ENCODE measurements at places on chromosomes 2 and 18.

DNA sequence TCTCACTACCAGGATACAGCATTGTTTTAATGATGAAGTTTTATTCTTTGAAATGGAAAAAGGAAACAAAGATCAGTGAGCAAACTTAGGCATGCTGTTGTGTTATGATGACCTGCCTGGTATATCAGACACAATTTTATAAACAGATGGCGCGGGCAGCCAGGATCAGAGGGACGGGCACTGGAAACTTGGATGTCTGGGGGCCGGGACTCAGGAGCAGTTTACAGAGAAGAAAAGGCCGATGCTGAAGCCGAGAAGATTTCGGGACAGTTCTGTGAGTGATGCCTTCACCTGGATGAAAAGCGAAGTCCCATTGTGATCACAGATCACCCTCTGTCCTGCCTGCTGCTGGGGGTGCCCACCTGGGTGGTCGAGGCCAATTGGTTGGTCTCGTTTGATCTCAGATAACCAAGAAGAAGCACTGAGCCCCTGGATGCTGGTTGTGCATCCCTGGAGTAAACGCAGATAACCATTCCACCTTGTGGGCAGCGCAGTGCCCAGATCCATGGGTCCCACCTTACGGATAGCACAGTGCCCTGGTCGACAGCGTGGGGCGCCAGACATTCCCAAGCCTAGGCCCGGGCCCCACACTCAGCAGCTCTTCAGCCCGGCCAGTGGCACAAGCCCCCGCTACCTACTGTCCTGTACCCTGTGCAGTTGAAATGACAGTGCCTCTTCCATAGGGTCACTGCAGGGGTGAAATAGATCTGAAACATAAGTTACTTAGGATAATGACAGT lies 182.9 kb upstream of the TPO start:
- DNase-seq: no peak

GRCh38 chr2:104420953-104421352 lies 433.0 kb upstream of the POU3F3 start:
- no peak for DNase-seq

GRCh38 chr2:73284296-73285158 lies at the start of gene FBXO41:
Gene FBXO41, minus strand, starts transcription at chr2:73284478. Its CDS starts 14,848 bp downstream, at chr2:73269630.
- DNase-seq: peak; percentile 95

DNA sequence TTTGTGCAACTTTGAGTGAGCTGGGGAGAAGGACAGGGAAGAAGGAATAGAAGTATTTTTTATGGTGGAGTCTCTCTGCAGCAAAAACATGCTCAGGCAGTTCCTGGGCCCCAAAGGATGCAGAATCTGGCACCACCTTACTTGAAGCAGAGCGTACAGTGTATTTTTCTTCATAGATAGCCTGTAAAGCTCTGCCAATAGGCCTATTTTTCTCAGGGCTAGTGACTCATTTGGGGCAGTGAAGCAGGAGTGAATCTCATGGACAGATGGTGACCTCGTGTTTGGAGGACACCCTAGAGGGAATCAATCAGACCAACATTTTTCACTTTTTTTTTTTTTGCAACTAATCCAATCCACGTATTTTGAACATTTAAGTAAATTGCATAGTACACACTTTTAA lies 268.1 kb upstream of the CXCR4 start:
- DNase-seq: no peak

GRCh38 chr2:26401739-26402541 lies at the start of gene DRC1:
Gene DRC1, plus strand, starts transcription at chr2:26401920. Its CDS starts 70 bp downstream, at chr2:26401990.
- no peak for DNase-seq

DNA sequence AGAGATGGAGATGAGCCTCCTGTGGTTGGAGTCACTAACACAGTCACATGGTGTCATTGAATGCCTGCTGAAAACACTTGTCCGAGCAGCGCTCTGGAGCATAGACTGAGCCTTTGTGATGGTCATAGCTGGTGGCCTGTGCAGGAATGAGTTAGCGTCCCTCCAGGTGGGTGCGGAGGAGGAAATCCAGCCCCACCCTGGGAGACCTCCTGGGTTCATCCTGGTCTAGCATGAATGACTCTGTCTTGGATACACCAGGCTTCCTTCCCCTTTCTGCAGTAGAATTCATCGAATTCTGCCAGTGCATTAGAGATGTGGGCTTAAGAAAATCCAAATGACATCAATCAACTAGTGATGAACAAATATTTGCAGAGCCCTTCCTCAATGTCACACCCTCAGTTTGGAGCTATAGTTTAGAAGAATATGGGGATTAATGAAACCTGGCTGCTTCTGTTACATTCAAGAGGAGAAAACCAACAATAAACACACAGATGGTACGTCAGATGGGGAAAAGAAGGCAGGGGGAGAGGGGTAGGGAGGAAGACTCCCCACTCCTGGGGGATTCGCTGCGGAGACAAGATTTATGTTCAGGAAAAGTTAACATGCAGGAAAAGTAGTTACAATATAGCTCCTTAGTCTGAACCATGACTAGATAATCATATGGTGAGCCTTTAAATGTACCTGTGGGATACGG lies 136.7 kb downstream of the DDX1 start:
- DNase-seq: no peak

DNA sequence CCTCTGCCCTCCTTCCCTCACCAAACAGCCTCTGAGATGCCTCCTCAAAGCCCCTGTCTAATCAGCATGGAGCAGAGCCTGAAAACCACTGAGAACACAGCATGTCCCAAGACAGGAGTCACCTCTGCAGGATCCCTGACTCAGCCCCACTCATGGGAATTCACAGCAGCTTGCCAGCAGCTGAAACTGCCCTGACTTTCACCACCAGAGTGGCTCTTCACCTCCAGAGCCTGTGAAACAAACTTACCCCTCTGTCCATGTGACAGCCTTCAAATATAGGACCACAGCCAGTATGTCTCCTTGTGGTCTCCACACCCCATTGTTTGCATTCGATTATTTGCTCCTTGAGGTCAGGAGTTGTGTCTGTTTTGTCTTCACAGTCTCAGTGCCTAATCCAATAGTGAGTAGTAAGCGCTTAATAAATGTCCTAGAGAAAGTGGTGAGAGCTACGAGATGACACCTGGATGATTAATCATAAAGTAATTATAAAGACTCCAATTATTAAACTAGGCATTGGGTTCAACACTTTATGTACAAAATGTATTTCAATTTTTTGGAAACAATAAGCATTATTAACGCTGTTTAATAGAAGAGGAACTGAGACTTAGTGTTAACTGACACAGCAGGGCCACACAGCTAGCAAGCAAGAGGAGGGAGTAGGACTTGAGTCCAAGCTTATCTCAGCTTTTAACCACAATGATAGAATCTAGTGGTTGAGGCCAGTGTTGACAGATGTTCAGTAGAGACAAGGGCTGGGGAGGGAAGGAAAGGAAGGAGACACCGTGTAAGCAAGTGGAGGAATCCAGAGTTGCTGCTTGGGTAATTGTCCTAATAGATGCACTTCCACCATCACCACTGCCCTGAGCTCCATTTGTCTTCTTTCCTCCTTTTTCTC lies 358.7 kb upstream of the TNP1 start:
- peak; percentile 60 for DNase-seq

All from RPMI8226 (cell line).